WTC11 (cell line): ENCODE measurements at places on chromosomes 7 and 10.

GRCh38 chr10:131206111-131206995, 105.2 kb downstream of the TCERG1L start:
- no peak overlapping the region for H3K27ac ChIP-seq
- H3K27me3 ChIP-seq = no peaks in the 10 kb centered on the region
- peaks cover 48% of the 10 kb centered on the region for H3K36me3 ChIP-seq
- H3K4me3 ChIP-seq = no peak overlapping the region
- H3K4me1 ChIP-seq = no peaks in the 10 kb centered on the region
- DNase-seq = no peak

GRCh38 chr7:65308300-65308678, 65.4 kb upstream of the ZNF92 start:
- no peaks in the 10 kb centered on the region for H3K36me3 ChIP-seq
- no peaks in the 10 kb centered on the region for H3K4me1 ChIP-seq
- H3K4me3 ChIP-seq = no peak overlapping the region
- H3K27me3 ChIP-seq = no peaks in the 10 kb centered on the region
- H3K27ac ChIP-seq = no peak overlapping the region
- DNase-seq = no peak

- peaks cover 3% of the 10 kb centered on the region; the same call in 1 of the 2 replicates for H3K36me3 ChIP-seq
- H3K27me3 ChIP-seq = no peaks in the 10 kb centered on the region
- no peak overlapping the region for H3K27ac ChIP-seq
- no peak for DNase-seq
- peaks cover 25% of the 10 kb centered on the region for H3K4me1 ChIP-seq
Observed at GRCh38 chr7:27316311-27316710, 73.7 kb downstream of the EVX1 start.

DNA sequence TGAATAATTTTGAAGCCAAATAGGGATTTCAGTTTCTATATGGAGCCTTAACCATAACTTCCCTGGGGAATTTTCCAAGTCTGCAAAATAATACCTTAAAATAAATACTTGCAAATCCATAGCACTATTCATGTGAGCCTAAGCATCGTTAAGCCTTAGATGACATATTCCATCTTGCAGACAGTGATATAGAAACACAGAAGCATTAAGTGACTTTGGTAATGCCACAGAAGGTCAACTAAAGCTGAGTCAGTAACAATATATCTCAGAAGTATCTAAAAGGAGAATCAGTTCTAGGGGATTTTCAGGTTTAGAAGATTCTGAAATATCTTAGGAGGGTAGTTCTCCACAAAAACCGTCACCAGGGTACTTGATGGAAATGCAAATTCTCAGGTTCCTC, 163.4 kb upstream of the COL1A2 start:
- H3K36me3 ChIP-seq = no peaks in the 10 kb centered on the region
- H3K27me3 ChIP-seq = peaks cover 51% of the 10 kb centered on the region
- H3K27ac ChIP-seq = no peak overlapping the region
- H3K4me1 ChIP-seq = peaks cover 8% of the 10 kb centered on the region
- DNase-seq = no peak

DNA sequence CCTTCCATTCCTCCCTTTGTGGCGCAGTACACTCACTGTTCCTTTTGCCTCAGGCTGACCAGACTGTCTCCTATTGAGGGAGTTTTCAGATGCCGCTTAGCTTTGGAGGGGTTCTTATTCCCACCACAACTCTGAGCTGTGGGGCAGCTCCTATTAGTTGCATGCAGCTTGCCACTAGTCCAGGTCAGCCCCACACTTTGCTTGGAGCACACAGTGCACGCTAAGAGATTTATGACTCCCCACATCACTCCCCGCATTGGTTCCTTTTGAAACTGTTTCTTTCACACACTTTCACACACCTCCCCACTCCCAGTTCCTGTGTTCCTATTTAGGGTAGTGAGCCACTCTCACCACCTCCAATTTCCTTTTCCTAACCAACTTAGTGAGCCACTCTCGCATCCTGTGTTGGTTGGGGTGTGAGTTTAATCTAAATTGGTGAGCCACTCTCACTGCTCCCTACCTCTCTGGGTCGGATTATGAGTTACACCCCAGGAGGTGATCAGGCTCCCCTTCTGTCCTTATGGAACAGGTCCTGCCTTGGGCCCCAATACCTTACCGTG, 10.4 kb upstream of the ZNF485 start:
- H3K27me3 ChIP-seq = peaks cover 27% of the 10 kb centered on the region
- H3K4me1 ChIP-seq = no peaks in the 10 kb centered on the region
- H3K27ac ChIP-seq = no peak overlapping the region
- peaks cover 17% of the 10 kb centered on the region for H3K36me3 ChIP-seq
- DNase-seq = no peak
- H3K4me3 ChIP-seq = no peak overlapping the region

GRCh38 chr7:1882451-1882850, 212.4 kb downstream of the ELFN1 start:
- no peaks in the 10 kb centered on the region for H3K4me1 ChIP-seq
- DNase-seq = no peak
- H3K36me3 ChIP-seq = peaks cover 19% of the 10 kb centered on the region
- no peaks in the 10 kb centered on the region for H3K27me3 ChIP-seq
- no peak overlapping the region for H3K27ac ChIP-seq

DNA sequence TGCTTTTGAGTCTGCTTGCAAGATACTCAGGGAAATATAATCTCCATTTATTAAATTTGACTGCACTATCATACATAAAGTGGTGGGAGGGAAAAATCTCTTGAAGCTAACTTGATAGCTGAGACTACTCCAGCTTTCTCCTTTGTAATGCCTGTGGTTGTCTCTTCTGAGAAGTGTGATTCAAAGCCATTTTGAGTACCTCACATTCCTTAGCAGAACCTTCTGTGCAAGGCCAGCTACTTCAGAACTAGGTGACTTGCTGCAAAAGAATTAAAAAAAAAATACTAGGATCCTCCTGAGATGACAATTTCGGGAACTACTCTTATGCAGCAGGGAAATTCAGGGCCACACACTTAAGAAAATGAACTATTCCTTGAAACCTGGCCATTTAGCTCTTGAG, 294.8 kb downstream of the MDFIC start:
- H3K4me1 ChIP-seq = peaks cover 6% of the 10 kb centered on the region; the same call in 1 of the 2 replicates
- H3K4me3 ChIP-seq = no peak overlapping the region
- H3K36me3 ChIP-seq = no peaks in the 10 kb centered on the region
- H3K27ac ChIP-seq = no peak overlapping the region
